ENCODE measurements at places on chromosomes 2 and 18.

DNA sequence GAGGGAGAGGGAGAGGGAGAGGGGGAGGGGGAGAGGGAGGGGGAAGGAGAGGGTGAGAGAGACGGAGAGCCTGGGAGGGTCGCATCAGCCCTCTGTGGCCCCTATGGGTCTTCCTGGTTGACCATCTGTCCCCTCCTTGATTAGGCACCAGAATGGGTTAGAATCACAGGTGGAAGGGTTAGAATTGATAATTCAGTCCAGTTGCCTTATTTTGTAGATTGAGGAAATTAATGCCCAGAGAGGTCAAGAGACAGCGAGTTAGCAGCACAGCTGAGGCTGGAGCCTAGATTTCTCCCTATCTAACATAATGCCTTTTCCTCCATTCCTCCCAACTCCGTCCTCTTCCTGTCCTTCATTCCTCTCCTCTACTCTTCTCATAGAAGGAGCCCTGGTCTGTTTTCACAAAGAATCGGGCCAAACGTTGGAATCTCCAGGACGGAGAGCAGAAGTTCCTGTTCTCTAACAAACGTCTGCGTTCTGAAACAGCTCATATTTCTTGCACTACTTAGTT is 338 bp upstream of the THUMPD2 start:
- no peak for DNase-seq

- DNase-seq, result no peak
Measured at GRCh38 chr18:47410139-47410538, 158.7 kb upstream of the SKOR2 start.

GRCh38 chr2:148567716-148568115 is 76.8 kb upstream of the EPC2 start:
- DNase-seq, result no peak

GRCh38 chr2:171174075-171174474 is 13.4 kb upstream of the TLK1 start:
- DNase-seq, result no peak

DNA sequence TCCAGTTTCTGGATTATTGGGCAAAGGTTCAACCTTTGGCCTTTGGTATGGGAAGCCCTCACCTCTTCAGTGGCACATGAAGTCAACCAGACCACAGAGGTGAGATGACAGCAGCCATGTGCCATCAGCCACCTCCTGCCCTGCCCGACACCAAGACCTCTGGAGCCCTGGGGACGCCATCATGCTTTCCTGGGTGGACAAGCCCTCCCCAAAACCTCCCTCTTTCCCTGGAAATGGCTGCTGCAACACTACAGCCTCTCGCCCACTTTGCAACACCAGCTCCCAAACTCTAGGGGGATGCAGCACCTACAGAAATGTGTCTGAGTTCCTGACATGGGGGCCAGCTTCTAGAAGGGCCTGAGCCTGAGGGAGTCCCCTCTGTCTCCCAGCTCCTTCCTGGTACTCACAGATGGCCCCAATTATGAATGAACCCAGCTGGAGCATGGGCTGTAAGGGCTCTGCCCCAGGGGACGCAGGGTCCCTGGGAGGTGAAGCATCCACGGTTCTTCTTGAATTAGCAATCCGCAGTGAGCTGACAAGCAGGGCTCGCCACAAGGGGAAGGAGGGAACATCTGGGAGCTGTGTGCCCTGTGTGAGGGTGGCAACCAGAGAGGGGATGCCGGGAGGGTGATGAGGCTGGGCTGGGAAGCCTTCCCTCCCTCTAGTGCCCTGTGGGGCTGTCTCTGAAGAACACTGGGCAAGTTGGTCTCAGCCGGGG is 268.5 kb upstream of the HDAC4 start:
- peak; percentile 63 for DNase-seq

DNA sequence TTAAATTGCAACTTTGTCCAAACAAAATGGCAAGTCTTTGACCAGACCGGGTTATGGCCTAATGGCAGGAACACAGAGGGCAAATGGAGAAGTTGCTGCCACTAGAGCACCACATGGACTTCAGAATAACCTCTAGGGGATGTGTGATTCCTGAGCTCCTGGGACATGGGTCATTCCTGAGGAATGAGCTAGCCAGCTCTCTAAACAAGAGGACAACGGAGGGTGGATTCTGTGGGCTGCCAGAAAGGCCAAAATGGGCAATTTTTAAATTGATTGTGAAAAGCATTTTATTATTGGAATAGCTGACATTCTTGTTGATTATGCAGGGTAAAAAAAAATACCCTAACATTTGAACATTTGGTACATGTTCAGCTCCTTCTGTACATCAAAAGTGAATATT is 109.8 kb upstream of the FZD5 start:
- no peak for DNase-seq

DNA sequence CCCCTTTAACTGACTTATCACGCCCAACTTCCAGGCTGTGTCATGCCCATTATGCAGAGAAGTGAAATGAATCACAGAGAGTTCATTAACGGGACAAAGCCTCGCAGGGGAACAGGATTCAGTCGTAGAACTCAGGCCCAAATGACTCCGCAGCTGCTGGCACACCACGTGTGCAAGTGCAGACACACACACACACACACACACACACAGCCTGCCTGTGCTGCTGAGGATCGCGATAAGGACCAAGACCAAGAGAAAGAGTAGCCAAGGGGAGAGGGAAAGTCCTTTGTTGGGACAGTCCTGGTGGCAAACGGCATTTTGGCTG is 90.0 kb upstream of the TAF1B start:
- no peak for DNase-seq

DNA sequence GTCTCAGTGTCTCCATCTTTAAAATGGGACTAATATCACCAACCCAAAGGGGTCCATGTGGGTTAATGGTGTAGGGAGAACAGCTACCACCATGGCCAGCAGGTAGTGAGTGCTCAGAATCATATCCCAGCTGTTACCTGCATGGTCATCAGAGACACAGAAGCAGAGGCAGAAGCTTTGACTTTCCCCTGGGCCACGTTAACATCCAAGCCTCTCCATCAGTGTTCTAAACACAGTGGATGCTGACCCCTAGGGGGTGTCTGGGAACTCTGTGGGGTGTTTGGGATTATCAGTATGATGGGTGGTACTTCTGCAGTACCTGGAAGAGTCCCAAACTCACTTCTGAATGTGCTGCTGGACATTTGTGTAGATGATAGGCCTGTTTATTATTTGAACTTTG is 93.6 kb downstream of the GYPC start:
- no peak for DNase-seq

GRCh38 chr2:37637190-37637860 is 34.1 kb downstream of the CDC42EP3 start:
- no peak for DNase-seq

DNA sequence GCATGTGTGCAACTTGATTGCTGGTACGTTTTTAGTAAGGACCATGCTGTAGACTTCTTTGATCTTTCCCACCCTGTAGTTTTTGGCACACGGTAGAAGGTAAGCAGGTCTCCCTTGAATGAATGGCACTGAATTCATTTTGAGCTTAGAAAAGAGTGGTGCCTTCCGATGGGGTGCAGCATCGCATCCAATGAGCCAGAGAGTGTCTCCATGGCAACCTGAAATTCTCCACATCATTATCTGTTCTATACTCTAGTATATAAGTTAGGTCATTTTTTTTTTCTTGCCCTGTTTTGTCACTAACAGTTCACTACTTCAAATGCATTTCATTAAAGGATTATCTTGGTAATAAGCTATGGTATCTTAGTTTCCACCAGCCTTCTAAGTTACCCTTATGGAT is 81.2 kb upstream of the REV1 start:
- no peak for DNase-seq

DNA sequence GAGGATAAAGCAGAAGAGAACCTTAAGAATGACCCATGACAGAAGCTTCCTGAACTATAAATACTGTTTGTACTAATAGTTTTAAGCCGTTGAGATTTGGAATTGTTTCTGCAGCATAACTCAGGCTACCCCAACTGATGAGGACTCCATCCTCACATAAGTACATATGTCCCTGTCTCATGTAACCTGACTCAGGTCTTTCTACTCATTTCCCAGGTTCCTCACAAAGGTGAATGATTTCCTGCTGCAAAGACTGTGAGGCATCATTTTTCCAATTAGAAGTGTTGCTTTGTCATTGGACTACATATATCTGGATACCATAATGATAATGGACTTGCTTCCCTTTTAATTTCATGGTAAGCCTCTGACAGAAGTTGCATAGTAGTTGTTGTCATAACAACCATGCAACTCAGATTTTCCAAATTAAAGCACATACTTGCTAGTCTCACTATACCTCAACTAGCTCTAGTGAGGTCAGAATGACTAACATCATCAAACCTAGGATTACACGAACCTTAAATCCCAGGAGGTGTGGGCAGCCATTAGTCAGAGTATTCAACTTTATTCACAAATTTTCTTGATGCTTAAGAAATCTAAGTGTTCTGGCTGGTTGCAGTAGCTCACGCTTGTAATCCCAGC is 38.0 kb upstream of the NEDD4L start:
- no peak for DNase-seq

- DNase-seq, result no peak
Measured at GRCh38 chr18:22509423-22509822, 91.7 kb upstream of the CTAGE1 start.
